ENCODE measurements at places on chromosomes 2 and 18. TPM values are rescaled to one million over a fixed set of nuclear protein-coding genes. Genes with fewer than 3 reads are reported as not detected.

The MEP1B gene
- 0.35 TPM for total RNA-seq

The FNDC4 gene
- total RNA-seq: not detected

The EPB41L3 gene
- total RNA-seq: 15.0 TPM

The REG1B gene
- total RNA-seq: not detected

The AMER3 gene
- not detected for total RNA-seq

The SCN7A gene
- not detected for total RNA-seq

The GNLY gene
- 24.0 TPM for total RNA-seq

The C1QL2 gene
- total RNA-seq: not detected

The TCF7L1 gene
- total RNA-seq: 0.11 TPM

The COLEC11 gene
- not detected for total RNA-seq

The WIPF1 gene
- 138 TPM for total RNA-seq

The RAX gene
- not detected for total RNA-seq

The FAM237A gene
- not detected for total RNA-seq

The SCG2 gene
- total RNA-seq: not detected

The CERKL gene
- total RNA-seq: not detected

The KCNK3 gene
- total RNA-seq: not detected

The MPP4 gene
- total RNA-seq: not detected

The SPATA3 gene
- total RNA-seq: 2.9 TPM

The GREB1 gene
- total RNA-seq: 1.2 TPM

The DTNA gene
- total RNA-seq: not detected

The SERPINB2 gene
- total RNA-seq: not detected
